Caco-2 (cell line): ENCODE measurements at places on chromosomes 3 and 15. TPM values are rescaled to one million over a fixed set of nuclear protein-coding genes. Genes with fewer than 3 reads are reported as not detected.

Gene LIPC
- total RNA-seq = 17.6 and 18.7 TPM in 2 replicates

Gene RAD51
- total RNA-seq = 37.8 and 47.0 TPM in 2 replicates

Gene TMEM40
- total RNA-seq = 0.86 and 1.0 TPM in 2 replicates

Gene DLG1
- 167 and 170 TPM in 2 replicates for total RNA-seq

Gene PIF1
- 45.8 and 47.9 TPM in 2 replicates for total RNA-seq

Gene TLR9
- not detected in 2 replicates for total RNA-seq

Gene WDR72
- total RNA-seq = 10.1 and 11.2 TPM in 2 replicates

Gene PLAAT1
- total RNA-seq = 0.51 and 1.5 TPM in 2 replicates

Gene CCK
- 0.46 TPM in 1 of 2 replicates, not detected in the other for total RNA-seq

Gene EHHADH
- 24.9 and 25.0 TPM in 2 replicates for total RNA-seq

Gene PLSCR5
- 0.26 TPM in 1 of 2 replicates, not detected in the other for total RNA-seq

Gene CDC25A
- 32.1 and 35.5 TPM in 2 replicates for total RNA-seq

DNA sequence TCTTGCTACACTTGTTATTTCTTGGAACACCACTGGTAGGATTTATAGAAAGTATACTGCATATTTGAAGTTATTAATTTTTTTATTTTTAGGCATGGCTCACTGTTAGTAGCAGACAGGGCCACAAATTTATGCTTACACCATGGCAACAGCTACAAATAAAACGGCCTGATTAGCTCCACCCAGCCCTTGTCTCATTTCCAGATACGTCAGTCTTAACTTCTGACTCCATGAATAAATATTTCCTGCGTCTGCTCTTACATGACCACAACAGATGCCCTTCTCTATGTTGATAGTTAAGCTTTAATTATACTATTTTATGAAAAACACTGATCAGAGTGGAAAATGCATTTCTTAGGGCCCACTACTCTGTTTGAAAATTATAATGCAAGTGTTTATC is 62.3 kb upstream of the CPOX start:
- DNase-seq = no peak

- no peak for DNase-seq
Observed at GRCh38 chr3:121477589-121477988, 68.2 kb downstream of the POLQ start.

DNA sequence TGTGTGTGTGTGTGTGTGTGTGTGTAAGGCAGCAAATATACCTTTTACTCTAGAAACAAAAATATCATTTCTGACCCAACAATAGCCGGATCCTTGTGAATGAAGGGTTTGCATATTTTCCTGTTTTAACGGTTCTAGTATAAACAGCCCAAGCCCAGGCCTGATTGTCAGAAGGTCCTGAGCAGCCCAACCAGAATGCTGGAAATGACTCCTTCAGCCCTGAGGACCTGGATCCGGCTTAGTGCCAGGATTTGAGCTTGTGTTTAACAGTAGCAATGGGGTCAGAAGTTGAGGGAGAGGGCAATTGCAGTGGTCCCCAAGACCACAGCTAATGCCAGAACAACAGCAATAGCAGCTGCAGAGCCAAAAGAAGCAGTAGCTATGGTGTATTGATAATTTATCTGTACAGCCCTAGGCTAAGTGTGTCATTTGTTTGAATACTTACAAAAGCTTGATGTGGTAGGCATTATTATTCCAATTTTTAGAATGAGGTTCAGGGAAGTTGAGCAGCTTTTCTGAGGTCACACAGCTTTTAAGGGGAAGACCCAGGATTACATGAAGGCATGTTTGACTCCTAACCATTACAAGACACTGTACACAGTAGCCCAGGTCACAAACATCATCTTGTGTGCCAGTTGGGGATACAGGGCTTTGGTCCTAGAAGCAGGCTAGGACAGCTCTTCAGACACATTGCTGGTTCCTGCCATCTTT is 12.8 kb downstream of the FOXL2 start:
- DNase-seq = no peak

GRCh38 chr3:116405231-116405630 is 40.1 kb downstream of the LSAMP start:
- no peak for DNase-seq

DNA sequence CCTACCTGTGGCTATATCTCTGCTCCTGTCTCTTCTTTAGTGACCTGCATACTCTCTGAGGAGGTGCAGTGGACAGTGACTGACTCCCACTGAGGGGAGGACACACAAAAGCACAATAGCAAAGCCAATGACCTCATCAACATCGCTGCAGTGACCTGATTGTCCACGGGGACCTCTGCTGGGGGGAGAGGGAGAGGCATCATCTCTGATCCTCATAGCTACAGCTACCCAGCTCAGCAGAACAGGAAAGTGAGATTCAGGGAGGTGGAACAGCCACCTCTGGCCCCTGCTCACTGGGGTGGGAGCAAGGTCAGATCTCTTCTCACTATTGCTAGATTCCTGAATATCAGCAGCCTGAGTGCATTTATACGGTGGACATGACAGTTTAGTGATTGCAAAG is 179.2 kb downstream of the ATP10A start:
- no peak for DNase-seq

DNA sequence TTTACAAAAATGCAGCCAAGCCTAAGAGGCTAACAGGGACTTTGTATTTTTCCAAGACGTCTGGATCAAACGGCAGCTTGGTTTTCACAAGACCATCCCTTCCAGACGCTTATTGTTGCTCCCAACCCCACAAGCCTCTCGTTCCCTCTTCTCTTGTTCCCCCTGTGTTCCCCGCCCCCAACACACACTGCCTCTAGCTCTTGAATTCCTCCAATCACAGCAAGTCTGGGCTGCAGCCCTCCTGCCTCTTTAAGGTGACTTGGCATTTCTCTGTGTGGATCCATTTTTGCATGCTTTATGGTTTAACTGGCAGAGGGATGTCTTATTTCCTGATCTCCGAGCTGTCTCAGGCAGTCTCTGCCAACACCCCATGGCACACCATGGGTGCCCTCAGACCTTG is 182.2 kb downstream of the ABHD5 start:
- no peak for DNase-seq

DNA sequence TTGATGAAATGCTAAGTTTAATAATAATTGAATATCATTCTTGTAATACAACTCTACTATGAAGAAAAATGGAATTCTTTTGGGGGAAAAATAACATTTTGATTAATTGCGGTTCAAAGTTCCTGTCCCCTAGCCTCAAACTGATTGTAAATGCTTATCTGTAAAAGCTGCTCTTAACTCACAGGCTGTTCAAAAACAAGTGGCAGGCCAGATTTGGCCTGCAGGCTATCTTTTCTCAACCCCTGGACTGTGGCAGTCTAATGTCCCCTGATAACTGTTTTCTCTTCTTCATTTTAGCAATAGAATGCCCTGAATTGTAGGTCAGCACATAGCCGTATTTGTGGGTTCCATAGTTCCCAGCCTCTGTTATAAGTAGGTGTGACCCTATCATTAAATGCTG is 23.5 kb upstream of the SAMMSON start:
- DNase-seq = no peak

- no peak for DNase-seq
Observed at GRCh38 chr15:69513450-69513960, 60.9 kb downstream of the RPLP1 start.

GRCh38 chr15:41207687-41208448 is 22.7 kb downstream of the EXD1 start:
- DNase-seq = no peak

DNA sequence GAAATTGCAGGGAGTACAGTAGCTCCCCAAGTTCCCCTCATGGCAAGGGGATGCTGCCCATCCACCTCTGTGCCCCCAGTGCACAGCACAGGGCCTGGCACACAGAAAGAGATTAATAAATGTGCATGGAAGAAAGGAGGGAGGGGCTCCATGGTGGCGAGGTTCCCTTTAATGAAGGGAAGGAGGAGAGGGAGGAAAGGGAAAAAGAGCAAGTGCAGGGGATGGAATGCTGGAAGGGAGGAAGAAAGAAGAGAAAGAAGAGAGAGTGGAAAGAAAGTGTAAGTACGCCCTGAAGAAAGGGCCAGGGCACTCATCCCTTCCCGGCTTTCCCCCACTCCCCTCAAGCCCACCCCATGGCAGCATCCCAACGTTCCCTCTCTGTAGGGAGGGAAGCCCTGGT is 1.5 kb upstream of the VIPR1 start:
- DNase-seq = no peak

DNA sequence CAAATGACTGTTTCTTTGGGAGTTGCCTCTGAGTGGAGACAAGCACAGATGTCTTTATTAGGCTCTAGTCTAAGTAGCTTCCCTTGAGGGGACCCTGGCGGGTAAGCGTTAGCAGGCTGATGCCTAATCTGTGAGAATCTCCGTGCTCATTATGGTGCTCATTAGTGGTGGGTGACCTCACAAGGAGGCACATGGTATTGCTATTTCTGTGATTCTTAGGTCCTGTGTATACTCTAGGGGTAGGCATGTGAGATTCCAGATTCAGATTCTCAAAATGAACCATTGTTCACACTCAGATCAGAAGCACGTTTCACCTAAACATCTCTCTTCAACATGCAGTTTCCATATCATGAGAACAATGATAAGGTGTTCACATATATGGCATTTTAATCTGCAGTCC is 809.7 kb downstream of the NR2F2 start:
- DNase-seq = no peak

DNA sequence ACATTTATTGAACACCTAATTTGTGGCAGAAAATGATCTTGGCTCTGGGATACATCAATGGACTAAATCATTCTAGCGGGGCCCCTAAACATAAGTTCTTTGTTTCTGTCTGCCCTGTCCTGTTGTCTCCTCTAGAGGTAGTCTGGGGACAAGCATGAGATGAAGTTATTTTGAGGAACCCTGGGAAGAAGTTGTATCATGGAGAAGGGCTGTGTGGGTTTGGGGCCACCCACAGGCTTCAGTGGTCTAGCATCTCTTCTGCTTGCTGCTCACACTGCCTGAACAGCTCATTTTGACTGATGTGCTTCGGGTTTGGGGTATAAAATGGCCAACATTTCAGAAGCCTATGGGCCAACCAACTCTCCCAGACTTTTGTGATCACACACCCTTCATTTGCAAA is 50.3 kb upstream of the OSBPL11 start:
- DNase-seq = no peak

DNA sequence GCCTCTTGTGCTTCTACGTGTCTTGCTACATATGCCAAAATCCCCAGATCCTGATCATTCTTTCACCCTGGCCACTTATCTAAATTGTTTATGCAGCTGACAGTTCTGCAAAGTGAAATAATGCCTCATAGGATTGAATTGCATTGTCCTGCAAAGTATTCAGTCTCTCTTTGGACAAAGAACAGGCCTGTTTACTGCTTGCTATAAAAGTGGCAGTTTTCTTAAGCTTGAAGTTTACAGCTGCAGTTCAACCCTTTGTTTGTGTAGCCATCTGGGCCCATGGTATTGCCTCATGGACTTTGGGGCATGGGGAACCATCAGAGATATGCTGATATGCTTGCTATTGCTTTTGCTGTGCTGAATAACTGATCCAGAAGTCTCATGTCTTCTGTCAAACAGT is 523.2 kb downstream of the OTOL1 start:
- no peak for DNase-seq

GRCh38 chr3:28347374-28348264 is 902 bp upstream of the ZCWPW2 start:
- DNase-seq = peak; percentile 11

DNA sequence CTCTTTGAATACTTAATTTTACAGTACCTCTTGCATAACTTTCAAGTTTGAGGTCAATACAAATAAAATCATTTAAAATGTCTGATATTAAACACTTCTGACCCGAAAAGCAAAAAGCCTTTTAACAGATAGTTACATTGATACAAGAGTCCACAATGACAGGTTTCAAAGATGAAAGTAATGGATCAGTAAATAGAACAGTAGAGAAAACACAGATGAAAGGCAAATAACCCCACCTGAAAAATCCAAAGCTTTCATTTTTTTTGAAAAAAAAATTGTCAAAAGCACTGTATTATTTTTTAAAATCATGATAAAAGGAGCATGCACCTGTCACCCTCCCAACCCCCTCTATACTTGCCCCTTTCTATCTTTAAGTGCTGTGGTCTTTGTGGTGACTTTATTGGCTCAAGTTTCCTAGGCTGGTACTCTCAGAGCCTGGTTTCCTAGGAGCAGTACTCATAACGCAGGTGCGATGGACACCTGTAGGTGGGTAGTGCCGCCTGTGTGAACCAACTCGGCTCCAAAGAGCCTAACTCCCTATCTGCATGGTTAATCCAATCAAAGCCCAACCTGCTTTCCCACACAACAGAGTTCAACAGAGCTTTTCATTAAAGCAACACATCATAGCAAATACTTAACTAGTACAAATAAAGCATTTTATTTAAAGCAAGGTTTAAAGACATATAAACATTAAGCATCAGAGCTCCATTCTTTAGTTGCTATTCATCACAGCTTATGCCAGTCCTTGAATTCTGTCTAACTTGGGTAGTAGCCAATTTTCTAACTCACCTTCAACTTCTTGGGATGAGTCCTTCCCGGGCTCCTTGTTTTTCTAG is 32.2 kb downstream of the LIPC start:
- no peak for DNase-seq
